ENCODE measurements at places on chromosomes 5 and 9.

DNA sequence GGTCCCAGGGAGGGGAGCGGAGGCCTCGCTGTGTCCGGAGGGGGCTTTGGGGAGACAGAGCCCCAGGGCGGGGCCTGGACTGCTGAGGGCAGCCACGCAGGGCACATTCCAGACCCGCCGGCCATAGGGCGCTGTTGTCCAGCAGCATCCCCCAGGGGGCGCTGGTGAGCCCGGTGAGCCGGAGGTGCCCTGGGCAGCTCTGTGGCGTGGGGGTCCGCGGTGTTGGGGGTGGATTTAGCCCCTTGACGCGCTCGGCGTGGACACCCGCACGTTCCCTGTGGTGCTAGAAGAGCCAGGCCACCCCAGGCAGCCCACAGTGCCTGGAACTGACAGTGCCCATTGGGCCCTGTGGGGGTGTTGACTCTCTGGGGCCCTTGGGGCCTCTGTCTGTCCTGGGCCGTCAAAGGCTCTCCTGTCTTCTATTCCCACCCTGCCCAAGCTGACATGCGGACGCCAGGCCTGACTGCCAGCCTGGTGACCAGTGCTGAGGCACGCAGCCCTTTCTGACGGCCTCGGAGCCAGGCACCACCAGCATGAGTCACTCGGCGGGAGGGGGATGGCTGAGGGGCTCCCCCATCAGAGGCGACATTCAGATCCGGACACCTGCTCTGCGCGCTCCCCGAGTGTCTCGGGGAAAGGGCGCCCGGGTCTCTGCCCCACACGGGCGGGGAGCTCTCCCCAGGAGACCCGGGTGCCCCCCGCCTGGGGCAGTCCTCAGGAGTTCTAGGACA lies 23.9 kb downstream of the TPPP start:
- no peak for DNase-seq

DNA sequence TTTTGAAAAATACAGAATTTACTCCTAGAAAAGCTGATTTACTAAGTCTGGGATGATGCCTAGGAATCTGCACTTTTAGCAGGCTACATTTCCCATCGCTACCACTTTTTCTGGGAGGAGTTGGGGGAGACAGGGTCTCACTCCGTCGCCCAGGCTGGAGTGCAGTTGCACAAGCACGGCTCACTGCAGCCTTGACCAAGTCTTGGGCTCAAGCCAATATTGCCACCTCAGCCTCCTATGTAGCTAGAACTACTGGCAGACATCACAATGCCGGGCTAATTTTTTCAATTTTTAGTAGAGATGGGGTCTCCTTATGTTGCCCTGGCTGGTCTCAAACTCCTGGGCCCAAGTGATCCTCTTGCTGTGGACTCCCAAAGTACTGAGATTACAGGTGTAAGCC lies 85.9 kb downstream of the NR6A1 start:
- no peak for DNase-seq

DNA sequence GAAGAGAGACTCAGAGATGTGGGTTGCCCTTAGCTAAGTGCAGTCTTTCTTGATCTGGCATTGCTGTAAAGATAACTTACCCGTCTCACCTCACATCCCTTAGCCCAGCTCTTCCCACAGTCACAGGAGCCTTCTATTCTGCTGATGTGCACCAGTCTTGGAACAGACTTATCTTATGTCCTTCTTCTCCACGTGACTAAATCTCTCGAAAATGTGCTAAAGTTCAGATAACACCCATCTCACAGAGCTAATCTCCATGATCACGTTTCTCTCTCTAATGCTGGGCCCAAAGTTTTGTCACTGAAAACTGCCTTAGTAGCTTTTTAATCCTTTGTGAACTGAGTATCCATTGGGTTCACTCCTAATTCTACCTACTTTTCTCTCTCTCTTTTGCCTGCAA lies 16.7 kb downstream of the SLC36A1 start:
- DNase-seq: no peak

- no peak for DNase-seq
Measured at GRCh38 chr5:37015795-37016666, 139.5 kb downstream of the NIPBL start.

DNA sequence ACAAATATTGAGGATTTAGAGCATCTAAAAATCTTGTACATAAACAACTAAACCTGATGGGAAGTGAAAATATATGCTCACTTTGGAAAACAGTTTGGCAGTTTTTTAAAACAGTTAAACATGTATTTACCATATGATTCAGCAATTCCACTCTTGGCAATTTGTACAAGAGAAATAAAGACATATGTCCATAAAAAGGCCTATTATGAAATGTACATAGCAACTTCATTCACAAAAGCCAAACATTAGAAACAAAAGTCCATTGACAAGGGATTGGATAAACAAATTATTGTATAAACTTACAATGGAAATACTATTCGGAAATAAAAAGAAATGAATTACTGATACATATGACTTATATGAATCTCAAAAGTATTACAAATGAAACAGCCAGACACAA lies 196.2 kb upstream of the SLC24A2 start:
- no peak for DNase-seq

DNA sequence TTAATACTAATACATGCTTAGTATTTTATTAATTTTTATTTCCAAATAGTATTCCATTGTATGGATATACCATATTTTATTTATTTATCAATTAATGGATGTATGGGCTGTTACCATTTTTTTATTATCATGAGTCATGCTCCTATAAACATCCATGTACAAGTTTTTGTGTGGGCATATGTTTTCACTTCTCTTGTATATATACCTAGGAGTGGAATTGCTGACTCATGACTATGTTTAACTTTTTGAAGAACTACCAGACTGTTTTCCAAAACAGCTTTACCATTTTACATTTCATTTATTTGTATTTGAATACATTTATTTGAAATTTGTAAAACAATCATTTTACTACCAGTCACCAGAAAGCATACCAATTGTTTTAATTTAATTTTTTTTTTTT lies 14.1 kb upstream of the LRRC19 start:
- no peak for DNase-seq

GRCh38 chr9:76245518-76245917 lies 148.7 kb downstream of the RFK start:
- no peak for DNase-seq

DNA sequence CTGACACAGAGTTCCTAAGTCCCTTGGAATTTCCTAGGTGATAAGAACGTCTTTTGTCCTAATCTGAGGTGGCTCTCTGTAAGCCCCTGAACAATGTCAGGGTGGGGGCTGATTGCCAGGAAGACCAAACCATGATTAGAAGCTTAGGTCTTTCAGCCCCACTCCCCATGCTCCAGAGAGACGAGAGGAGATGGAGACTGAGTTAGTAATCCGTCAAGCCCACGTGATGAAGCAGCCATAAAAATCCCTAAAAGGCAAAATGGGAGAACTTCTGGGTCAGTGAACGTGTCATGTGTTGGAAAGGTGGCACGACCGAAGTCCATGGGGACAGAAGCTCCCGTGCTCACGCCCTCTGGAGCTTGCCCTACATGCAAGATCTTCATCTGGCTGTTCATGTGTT lies 85.6 kb downstream of the RAD23B start:
- DNase-seq: no peak

GRCh38 chr9:130263601-130264413 lies 1.8 kb upstream of the HMCN2 start:
- DNase-seq: no peak

- DNase-seq: no peak
Measured at GRCh38 chr9:22158927-22159346, 149.8 kb upstream of the CDKN2B start.

DNA sequence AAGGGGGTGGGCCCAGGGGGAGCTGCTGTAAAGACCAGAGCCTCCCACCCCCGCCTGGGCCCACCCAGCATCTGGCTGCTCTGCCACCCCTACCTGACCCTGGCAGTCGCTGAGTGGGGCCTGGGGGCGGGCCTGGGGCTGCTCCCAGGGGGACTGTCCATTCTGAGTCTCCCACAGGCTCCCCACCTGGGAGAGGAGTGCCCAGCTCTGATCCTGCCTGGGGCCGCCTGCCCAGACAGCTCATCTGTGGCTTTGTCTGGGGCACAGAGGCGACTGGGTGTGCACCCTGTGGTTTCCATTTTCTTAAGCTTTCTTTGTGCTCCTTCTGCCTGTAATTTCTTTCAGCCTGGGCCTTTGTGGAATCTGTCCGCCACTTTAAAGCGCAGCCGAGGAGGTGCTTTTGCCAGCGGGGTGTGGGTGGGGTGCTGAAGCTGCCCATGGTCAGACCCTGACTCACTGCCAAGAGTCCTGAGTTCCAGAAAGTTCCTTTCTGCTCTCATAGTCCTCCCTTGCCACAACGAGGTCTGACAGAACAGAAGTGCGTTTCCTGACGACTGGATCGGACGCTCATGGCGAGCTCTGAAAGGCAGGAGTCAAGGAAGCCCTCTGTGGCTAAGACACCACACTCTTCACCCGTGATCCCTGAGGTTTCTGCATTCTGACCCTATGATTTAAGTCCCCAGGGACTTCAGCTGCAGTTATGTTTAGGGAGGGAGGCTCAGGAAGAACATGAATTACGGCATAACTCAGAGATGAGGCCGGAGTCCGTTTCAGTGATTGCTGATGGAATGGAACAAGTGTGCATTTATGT lies 225.0 kb downstream of the FANCC start:
- no peak for DNase-seq

GRCh38 chr9:92140074-92140753 lies 25.0 kb upstream of the SPTLC1 start:
- DNase-seq: peak; percentile 50

GRCh38 chr5:124923131-124923530 lies 176.7 kb upstream of the ZNF608 start:
- DNase-seq: no peak

GRCh38 chr5:140554454-140554853 lies 2.8 kb downstream of the SRA1 start:
- no peak for DNase-seq

DNA sequence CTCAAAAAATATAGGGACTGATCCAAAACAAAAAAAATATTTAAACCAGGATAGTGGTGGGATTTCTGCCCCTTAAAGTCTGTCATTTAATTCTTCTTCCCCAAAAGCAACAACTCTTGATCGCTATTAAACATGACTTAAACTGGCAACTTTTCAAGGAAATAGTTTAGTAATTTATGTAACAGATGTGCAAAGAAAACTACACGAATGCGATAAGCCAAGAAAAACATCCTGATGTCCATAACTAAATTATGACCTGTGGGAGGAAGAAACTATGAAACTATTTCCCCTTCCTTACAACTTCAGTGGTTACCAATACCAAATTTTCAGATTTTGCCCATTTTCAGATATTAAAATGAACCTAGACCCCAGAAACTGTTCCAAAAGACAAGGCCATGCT lies 31.5 kb downstream of the CLINT1 start:
- no peak for DNase-seq
